ENCODE measurements at places on chromosomes 5 and 9. TPM values are rescaled to one million over a fixed set of nuclear protein-coding genes. Genes with fewer than 3 reads are reported as not detected.

The NPR3 gene
- total RNA-seq: 0.13 TPM

The NKD2 gene
- total RNA-seq: 3.1 TPM

The SHC3 gene
- total RNA-seq: 0.19 TPM

The PDE6A gene
- 0.06 TPM for total RNA-seq

The SUSD3 gene
- 0.16 TPM for total RNA-seq

The PCA3 gene
- under 0.01 TPM for total RNA-seq

The FRRS1L gene
- total RNA-seq: under 0.01 TPM

The LPAR1 gene
- total RNA-seq: 0.32 TPM

The IL3 gene
- total RNA-seq: not detected

The TMEM252 gene
- total RNA-seq: not detected

The TPM2 gene
- 17.1 TPM for total RNA-seq

The SLC6A19 gene
- total RNA-seq: not detected

The GARIN3 gene
- not detected for total RNA-seq

The PCDHAC2 gene
- total RNA-seq: 0.32 TPM

The MYMK gene
- total RNA-seq: not detected

The CNTFR gene
- not detected for total RNA-seq

The SPATA31A7 gene
- total RNA-seq: not detected

The DDX41 gene
- 127 TPM for total RNA-seq

The ADGRV1 gene
- under 0.01 TPM for total RNA-seq

The ST8SIA4 gene
- total RNA-seq: 9.4 TPM

The ADAMTS13 gene
- total RNA-seq: 3.0 TPM

The ZFP2 gene
- 0.65 TPM for total RNA-seq

The TLX3 gene
- not detected for total RNA-seq

The CLK4 gene
- 17.2 TPM for total RNA-seq

The FAM78A gene
- 5.3 TPM for total RNA-seq

The FBN2 gene
- total RNA-seq: 5.7 TPM

The SPATA31C1 gene
- not detected for total RNA-seq
